ENCODE measurements at places on chromosomes 5 and 9. TPM values are rescaled to one million over a fixed set of nuclear protein-coding genes. Genes with fewer than 3 reads are reported as not detected.

PCDHB11 gene
- total RNA-seq: 1.8 TPM

DNA sequence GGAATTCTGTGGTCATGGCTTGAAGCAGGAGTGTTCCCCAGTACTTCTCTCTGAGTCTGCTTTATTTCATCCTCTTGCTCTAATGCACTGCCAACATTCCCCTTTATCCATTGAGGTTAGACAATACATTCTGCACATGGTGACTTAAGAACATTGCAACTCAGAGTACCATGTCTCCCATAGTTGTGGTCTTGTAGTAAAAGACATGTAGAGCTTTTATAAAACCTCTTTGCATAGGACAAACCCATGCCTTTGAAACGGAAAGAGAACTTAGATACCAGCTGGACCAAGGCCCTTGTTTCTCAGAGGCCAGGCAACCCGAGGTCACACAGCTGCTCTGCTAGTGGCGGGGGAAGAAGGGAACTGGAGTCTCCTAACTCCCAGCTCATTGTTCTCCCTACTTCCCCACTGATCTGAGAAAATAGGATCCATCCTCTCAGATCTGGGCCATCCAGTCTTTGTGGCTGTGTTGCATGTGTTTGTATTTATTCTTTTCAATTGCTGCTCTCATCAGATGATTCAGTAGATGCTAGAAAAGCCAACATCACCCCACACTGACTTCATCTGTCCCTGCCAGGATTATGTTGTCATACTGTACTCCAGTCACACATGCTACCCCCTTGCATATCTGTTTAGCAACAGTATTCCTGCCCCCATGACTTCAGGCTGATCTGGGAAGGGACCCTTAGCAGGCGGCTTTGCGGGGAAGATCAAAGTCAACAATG lies 236.9 kb downstream of the SAXO1 start:
- no peak for DNase-seq

EDIL3 gene
- total RNA-seq: 9.0 TPM

DNA sequence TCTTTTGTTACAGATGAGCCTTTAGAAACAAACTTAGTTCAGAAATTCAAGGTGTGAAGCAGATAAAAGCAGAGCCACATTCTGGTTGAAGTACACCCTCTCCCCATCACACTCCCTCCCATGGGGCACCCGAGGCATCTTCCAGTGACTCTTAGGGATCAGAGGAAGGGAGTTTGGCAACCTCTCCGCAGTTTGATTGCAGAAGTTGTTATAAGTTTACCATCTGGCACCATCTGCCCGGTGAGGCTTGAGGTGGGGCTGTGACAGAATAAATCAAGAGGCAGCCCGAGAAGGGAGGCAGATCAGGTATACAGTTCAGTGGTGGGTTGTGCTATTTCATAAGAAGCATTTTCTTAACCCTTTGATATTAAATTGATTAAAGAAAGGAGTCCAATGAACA lies 458.6 kb upstream of the CLINT1 start:
- no peak for DNase-seq

- peak; percentile 21 for DNase-seq
Measured at GRCh38 chr5:135210286-135211055, 176.4 kb upstream of the PITX1 start.

DNA sequence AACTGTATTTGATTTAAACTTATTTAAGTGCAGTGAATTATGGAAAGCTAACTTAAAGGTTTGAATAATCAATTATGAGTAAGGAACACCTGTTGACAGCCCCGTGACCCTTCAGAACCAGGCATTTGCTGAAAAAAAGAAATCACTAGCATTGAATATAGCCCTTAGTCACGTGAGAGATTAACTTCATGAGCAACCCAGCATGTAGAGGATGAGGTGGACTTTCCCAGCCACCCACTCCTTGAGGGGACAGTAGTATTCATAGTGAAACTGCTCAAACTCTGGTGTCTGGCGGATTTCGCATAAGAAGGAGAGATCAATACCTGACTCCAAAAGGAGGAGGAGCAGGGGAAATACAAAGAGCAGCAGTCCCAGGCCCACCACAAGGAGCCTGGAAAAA lies 184.8 kb upstream of the RASEF start:
- DNase-seq: no peak

IFNA21 gene
- not detected for total RNA-seq

COL23A1 gene
- total RNA-seq: 5.7 TPM

GRCh38 chr9:38003946-38004808 lies 64.8 kb downstream of the SHB start:
- DNase-seq: no peak

DNA sequence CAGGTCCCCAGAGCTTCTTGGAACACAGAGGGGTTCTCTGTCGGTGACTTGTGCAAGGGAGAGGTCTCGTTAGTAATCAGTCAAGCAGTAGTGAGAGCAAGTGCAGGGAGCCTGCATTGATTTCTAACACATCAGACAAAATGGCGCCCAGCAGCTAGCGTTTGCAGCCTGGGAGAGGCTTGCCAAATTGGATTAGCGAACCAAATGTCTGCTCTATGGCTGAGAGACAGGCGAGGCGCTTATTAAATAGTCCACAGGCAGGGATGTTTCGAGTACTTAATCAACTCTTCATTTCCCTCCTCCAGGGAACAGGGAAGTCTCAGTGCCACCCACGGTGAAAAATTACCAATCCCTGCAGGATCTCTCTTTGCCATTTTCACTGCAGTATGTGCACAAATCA lies 131.4 kb upstream of the SHB start:
- DNase-seq: peak; percentile 55

MRPS30 gene
- total RNA-seq: 110 TPM

GRCh38 chr5:56078278-56079156 lies 83.8 kb upstream of the IL6ST start:
- peak; percentile 79 for DNase-seq

GRCh38 chr9:137240318-137240840 lies 708 bp upstream of the TUBB4B start:
- peak; percentile 76 for DNase-seq

DNA sequence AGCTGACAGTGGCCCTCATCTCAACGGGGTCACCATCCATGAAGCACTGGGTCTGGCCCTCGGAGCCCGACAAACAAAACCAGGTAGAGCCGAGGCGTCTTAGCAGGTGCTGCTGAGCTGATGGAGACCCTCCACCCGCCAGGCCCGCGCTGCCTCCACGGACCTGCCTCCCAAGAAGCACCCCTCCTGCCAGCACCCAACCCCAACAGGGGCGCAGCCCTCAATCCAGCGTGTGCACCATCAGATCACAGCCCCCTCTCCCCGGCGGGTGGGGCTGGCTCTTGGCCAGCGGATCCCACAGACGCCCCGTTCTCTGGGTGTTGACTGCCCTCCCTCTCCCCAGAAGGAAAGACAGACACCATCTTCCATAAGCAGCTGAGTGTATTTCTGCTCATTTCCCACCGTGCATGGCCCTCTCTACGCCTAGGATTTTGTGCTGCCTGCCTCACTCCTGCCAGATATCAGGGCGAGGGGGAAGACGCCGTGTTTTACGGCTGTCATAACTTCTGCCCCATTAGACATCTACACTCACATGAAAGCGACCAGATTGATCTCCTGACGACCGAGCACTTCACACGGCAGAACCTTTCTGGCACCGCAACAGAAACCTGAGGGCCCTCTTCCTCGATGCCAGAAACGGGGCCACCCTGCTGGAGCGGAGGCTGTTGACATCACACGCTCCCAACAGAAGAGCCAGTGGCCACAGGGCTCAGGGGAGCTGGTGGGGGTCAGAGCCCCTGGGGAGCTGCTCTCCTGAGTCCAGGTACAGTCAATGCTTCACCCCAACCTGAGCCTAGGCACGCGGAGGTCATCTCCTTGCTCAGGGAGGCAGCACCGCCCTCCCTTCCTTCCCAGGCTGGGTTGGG lies 12.4 kb downstream of the NACC2 start:
- no peak for DNase-seq

GRCh38 chr9:125409637-125410521 lies 148.3 kb downstream of the GAPVD1 start:
- no peak for DNase-seq
